ENCODE measurements at places on chromosomes 4 and X.

GRCh38 chrX:132375941-132376340 is 112.9 kb downstream of the MBNL3 start:
- DNase-seq: no peak

DNA sequence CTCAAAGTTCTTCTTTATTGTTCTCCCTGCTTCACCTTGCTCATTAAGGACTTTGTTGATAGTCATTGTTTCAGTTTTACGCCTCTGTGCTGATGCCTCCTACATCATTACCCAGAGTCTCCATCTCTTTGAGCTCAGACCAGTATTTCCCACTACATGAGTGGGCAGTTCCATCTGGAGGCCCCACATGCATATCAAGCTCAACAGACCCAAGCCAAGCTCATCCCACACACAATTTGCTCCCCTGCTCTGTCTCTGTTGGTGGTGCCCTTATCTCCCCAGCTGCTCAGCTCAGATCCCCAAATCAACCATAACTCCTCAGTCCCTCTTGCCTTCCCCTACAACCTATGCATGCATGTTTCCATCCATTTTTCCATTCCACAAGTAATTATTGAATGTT is 85.1 kb upstream of the EFNB1 start:
- no peak for DNase-seq

DNA sequence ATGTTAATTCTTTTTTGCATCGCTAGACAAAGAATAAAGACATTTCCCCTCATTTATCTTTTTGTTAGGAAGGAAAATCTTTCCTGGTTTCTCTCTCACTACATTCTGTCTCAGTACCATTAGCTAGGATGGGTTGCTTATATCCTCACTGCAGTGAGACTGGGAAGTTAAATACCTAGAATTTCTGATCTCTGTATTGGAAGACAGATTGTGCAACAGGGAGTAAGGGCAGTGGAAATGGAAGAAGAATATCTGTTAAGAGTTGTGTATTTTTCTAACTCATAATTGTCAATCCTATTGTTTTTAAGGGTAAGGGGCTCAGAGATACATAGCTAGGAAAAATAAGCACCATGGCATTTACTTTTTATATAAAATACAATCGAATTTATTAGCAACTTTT is 19.6 kb downstream of the PTPN13 start:
- DNase-seq: no peak

DNA sequence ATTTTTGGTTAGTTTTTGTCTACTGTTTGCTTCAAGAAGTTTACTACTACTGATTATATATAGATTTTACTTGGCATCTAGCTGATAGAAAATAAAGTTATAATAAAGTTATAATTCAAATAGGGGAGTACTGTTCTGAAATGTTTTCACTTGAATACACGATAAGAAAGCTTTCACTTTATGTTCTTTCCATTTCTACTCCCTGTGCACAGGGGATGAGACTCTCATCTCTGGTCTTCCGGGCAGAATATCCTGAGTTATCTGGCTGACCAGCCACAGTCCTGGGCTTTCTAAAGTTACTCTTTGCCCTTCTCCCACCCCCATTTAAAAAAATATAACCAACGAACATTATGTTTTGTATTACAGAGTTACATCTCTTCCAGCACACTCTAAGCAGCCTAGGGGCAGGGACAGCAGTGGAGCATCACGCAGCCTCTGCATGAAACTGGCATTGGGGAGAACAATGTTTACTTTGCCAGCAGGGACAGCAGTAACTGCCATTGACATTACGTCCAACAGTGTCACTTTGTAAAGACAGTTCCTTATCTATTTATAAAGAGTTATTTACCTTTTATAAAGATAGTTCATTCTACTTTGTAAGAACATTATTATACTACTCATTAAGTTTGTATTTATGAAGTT is 64.3 kb downstream of the METTL14 start:
- no peak for DNase-seq

GRCh38 chr4:168744021-168744420 is 247.2 kb downstream of the PALLD start:
- DNase-seq: no peak

GRCh38 chr4:144595681-144596080 is 50.3 kb upstream of the HHIP start:
- no peak for DNase-seq

- no peak for DNase-seq
Measured at GRCh38 chr4:8736090-8736825, 135.4 kb downstream of the HMX1 start.

DNA sequence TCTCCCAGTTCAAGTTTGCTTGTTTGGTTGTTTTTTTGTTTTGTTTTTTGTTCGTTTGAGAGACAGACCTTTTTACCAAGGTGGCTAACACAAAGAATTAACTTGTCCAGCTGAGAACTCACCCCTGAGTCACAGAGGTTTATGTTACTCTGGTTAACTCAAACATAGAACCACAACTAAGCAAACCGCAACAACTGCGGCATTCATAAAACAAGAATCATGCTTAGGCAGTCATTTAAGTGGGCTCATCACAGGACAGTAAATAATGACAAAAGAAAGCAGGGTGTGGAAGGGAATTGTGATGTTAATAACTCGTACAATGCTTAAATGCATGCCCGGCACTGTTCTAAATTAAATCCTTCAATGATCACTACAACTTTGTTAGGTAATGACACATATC is 24.7 kb upstream of the IL13RA1 start:
- no peak for DNase-seq

GRCh38 chr4:105106426-105106825 is 40.2 kb upstream of the TET2 start:
- no peak for DNase-seq

- DNase-seq: no peak
Measured at GRCh38 chrX:107731831-107732502, 43.6 kb downstream of the TSC22D3 start.

GRCh38 chr4:5928274-5928673 is 35.4 kb upstream of the CRMP1 start:
- DNase-seq: no peak

DNA sequence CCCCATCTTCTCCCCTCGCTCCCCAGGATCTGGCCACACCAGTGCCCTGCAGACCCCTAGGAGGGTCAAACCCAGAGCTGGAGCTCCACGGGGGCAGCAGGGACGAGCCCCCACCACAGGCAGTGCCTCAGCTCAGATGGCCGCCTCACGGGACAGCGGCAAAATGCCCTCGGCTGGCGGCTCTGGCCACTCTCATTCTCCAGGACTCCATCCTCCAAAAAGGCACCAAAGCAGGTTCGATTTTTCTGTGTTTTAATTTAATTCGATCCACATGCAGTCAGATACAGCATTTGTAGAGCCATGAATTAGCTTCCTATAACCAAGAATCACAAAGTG is 8.3 kb downstream of the FAM53A start:
- no peak for DNase-seq

DNA sequence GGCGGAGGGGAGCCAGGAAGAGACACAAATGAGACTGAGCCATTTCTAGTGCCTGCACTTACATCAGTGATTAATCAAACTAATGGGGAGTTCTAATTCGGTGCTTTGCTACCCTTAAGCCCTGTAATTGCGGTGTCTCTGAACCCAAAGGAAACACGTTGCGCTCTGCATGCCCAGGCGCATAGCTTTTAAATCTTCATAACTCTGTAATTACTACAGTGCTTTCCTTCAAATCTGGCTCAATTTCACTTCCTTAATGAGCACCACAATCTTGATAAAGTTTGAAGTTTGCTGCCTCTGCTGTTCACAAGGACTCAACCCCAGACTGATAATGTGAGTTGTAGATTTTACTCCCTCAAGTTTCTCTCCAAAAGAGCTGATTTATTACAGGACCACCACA is 5.7 kb upstream of the NHS start:
- DNase-seq: no peak

- DNase-seq: no peak
Measured at GRCh38 chr4:127832585-127832984, 48.1 kb upstream of the PLK4 start.

DNA sequence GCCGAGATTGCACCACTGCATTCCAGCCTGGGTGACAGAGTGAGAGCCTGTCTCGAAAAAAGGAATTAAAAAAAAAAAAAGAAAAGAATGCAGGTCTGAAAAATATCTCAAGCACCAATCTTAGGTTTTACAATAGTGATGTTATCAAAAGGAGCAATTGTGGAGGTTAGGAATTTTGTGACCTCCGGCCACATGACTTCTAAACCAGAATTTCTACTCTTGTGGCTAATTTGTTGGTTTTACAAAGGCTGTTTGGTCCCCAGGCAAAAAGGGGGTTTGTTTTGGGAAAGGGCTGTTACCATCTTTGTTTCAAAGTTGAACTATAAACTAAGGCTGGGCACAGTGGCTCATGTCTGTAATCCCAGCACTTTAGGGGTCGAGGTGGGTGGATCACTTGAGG is 15.4 kb upstream of the ZNF41 start:
- DNase-seq: no peak

DNA sequence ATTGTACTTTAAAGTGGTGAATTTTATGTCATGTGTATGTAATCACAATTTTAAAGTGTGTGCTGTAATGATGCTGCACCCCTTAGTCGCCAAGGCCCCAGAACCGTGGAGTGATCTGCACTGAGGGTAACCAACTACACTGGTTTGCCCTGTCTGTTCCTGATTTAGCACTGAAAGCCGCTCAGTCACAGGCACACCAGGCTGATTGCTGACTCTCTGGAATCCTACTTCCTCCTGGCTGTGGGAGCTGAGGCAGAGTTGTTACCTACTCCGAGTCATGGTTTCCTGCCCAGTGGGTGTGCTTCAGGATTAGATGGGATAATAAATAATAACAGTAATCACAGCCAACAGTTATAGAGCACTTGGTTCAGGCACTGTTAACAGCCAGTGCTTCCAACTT is 645.4 kb downstream of the BCOR start:
- DNase-seq: no peak

GRCh38 chr4:52096048-52096447 is 44.9 kb downstream of the SPATA18 start:
- DNase-seq: no peak

GRCh38 chr4:125355791-125356190 is 41.0 kb downstream of the FAT4 start:
- no peak for DNase-seq

- DNase-seq: no peak
Measured at GRCh38 chr4:187999406-187999932, 3.9 kb downstream of the ZFP42 start.

DNA sequence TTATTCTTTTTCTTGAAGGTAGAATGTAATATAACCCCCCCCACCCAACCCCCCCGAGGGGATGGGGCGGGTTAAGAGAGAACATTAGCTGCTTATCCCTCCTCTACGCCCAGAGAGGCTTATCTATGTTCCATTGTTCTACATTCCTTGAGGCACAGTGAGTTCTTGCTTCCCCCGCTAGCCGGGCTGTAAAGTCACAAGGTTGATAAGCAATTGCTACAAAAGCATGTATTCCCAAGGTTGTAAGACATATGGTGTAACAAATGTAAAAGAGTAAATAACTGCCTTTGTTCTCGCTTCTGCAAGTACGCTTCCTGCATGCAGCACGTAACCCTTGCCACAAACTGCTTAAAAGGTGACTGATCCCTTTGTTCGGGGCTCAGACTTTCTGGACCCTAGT is 8.2 kb downstream of the DCAF8L2 start:
- no peak for DNase-seq

- no peak for DNase-seq
Measured at GRCh38 chr4:111434586-111434985, 710.7 kb upstream of the FAM241A start.

DNA sequence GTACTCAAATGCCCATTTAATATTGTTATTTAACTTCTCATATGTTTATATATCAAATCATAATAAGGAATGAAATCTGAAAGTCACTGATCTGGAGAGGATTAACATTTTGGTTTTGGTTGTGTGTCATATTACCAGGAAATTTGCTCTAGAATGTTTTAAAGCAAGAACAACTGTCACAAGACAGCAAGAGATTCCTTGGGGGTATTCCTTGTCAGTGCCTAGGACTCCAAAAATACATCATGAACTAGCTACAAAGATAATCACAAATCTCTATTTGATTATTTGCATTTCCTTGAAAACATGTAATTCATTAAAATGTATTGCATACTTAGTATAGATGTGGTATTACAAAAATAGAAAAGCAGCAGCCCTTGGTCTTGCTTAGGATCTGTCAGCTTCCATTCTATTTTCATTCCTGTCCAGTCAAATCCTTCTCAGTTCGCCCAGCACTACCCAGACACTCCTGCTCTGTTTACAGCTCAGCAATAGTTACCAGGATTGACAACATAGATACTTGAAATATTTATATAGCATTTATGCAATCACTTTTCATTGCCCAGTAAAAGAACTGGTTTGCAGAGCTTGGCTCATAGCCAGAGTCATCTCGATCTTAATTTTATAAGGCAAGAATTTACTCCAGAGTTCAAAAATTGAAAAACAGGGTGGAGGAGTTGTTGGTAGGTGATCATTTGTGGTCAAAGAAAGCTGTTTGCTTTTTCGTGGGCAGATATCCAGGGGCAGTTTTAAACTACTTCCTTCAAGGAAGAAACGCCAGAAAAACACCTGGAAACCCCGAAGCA is 9.2 kb upstream of the BMP3 start:
- no peak for DNase-seq

GRCh38 chr4:162282684-162283083 is 118.9 kb upstream of the FSTL5 start:
- no peak for DNase-seq

DNA sequence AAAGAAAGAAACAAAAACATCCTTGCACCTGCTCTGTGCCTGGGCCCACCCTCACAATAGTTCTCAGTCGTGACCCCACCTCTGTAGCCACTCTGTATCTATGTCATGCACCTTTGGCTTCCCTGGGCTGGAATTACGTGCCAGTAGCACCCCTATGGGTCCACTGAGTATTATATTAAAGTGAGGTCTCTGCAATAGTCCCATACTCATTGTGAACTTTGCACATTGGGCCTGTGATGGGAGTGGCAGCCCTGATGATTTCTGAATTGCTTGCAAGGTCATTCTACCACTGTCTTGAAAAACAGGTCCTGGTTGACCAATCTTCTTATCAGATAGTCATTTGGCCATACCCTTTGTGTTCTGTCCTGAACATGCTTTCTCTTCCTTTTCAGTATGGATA is 1012.1 kb downstream of the RAB28 start:
- DNase-seq: no peak

DNA sequence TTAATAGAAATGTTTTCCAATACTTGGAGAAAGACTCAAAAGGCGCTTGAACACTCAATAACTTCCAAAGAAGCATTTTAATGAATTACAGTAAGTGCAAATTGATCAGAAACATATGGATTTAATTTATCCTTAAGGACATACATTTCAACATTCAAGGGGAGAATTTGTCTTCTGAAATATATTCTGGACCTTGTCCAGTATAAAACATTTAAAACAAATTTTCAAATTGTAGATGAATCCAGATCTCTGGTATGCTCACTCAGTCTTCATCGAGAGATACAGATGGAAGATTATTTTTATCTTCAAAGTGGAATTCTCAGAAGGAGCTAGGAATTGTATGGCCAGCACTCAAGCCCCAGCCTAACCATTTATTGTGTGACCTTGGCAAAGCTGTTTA is 310.4 kb downstream of the ZNF674 start:
- no peak for DNase-seq

GRCh38 chr4:86530183-86530582 is 63.9 kb upstream of the PTPN13 start:
- DNase-seq: no peak
